ENCODE measurements at places on chromosomes 5 and 9. TPM values are rescaled to one million over a fixed set of nuclear protein-coding genes. Genes with fewer than 3 reads are reported as not detected.

The PALM2AKAP2 gene
- total RNA-seq, result not detected

GRCh38 chr9:109440117-109440515, 58.0 kb downstream of the PTPN3 start:
- H3K4me3 ChIP-seq, result no peak overlapping the region
- H3K27ac ChIP-seq, result no peak overlapping the region

DNA sequence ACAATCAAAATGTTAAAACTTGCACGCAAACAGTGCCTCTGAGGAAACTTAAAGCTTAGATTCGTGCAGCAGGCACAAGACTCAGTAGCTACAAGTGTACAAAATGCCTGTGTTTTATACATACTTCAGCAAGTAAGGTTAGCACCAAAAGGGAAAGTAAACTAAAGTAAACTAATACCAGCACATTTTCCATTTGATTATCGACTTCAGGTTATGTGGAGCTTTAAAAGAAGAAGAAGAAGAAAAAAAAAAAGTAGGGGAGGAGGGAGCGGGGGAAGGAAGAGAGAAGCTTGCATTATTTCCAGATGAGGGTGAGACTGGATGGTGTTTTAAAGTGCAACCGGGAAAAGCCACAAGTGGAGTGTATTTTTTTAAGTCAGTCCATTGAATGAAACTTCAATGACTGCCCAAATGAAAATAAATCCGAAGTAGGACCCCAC, 596 bp upstream of the ADAMTS6 start:
- H3K4me3 ChIP-seq, result peak overlapping the region; percentile 78
- no peaks in the 10 kb centered on the region for H3K36me3 ChIP-seq
- peak overlapping the region; percentile 57 for H3K27ac ChIP-seq
- H3K4me1 ChIP-seq, result peaks cover 8% of the 10 kb centered on the region
- H3K27me3 ChIP-seq, result peaks cover 3% of the 10 kb centered on the region

DNA sequence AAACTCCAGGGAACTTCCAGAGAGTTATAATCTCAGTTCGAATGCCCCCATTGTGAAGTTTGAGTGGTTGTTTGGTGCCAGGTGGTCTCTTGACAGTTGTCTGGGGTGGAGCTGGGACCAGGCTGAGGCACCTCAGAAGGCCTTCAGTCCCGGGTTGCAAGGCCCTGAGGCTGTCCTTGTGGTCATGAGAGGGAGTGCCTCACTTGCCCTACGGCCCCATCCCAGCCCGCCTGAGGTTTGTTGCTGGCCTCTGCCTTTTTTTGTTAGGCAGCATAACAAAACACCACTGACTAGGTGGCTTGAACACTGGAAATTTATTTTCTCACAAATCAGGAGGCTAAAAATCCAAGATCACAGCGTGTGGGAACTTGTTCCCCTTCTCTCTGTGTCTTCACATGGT, 73.0 kb upstream of the PAPPA start:
- no peak for DNase-seq
- H3K27ac ChIP-seq, result no peak overlapping the region
- H3K4me3 ChIP-seq, result no peak overlapping the region
- no peaks in the 10 kb centered on the region for H3K27me3 ChIP-seq

The FBP2 gene
- not detected for total RNA-seq

- no peak overlapping the region for H3K4me3 ChIP-seq
- H3K27me3 ChIP-seq, result no peaks in the 10 kb centered on the region
- no peaks in the 10 kb centered on the region for H3K4me1 ChIP-seq
- H3K36me3 ChIP-seq, result no peaks in the 10 kb centered on the region
Measured at GRCh38 chr9:116464987-116465571, 222.0 kb upstream of the TRIM32 start.

GRCh38 chr9:112556497-112557442, 70.1 kb downstream of the KIAA1958 start:
- DNase-seq, result no peak
- no peak overlapping the region for H3K27ac ChIP-seq
- H3K4me3 ChIP-seq, result no peak overlapping the region
- H3K27me3 ChIP-seq, result no peaks in the 10 kb centered on the region
- H3K36me3 ChIP-seq, result no peaks in the 10 kb centered on the region

The ABO gene
- 0.19 TPM for total RNA-seq

The CHSY3 gene
- total RNA-seq, result not detected

DNA sequence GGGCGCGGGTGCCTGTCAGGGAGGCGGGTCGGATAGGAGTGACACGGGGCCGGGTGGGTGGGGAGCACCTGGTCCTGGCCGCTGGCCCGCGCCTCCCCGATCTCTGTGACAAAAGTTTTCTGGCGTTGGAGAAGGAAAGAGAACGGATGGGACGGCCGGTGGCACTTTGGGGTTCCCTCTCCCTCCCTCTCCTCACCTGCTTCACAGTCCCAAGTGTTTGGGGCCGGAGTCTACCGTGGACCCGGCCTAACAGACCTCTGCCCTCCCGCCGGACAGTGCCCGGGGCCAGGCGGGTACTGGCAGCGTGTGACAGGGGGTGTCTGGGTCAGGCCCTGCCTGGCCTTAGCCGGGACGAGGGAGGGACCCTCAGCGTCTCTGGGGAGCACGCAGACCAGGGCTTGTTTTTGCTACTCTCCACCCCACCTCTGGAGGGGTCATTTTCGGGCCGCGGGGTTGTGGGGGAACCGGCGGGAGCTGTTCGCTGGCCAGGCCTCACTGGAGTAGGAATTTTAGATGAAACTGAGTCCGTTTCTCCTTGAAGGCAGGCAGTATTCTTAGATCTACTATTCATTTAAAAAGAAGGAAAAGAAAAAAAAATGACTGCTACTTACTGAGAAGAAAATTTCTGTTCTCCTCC, 1.7 kb downstream of the PRDM6 start:
- no peak overlapping the region for H3K4me3 ChIP-seq
- peaks cover 92% of the 10 kb centered on the region for H3K27me3 ChIP-seq
- peaks cover 18% of the 10 kb centered on the region for H3K4me1 ChIP-seq
- H3K36me3 ChIP-seq, result no peaks in the 10 kb centered on the region
- no peak for DNase-seq

- no peak overlapping the region for H3K27ac ChIP-seq
- peaks cover 10% of the 10 kb centered on the region for H3K4me1 ChIP-seq
Measured at GRCh38 chr9:112771359-112772214, 21.0 kb downstream of the SNX30 start.

The CTSV gene
- total RNA-seq, result not detected

DNA sequence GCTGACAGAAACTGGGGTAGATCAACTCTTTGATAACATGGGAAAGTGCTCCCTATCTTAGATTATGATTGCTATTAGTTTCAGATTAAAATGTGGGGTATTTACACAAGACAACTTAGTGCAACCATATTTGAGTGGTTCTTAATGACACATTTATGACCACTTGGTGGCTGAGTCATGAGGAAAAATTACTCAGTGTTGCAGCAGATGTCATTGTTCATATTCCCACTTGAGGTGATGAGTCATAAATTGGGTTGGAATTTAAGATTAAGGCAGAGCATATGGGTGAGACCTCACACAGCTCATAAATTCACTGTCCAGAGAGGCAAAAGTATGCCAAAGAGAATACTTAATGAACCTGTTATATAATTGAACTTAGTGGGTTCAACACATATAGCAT, 408.3 kb downstream of the DMRT2 start:
- H3K36me3 ChIP-seq, result no peaks in the 10 kb centered on the region
- H3K27ac ChIP-seq, result no peak overlapping the region
- no peaks in the 10 kb centered on the region for H3K27me3 ChIP-seq
- DNase-seq, result no peak
- no peak overlapping the region for H3K4me3 ChIP-seq

DNA sequence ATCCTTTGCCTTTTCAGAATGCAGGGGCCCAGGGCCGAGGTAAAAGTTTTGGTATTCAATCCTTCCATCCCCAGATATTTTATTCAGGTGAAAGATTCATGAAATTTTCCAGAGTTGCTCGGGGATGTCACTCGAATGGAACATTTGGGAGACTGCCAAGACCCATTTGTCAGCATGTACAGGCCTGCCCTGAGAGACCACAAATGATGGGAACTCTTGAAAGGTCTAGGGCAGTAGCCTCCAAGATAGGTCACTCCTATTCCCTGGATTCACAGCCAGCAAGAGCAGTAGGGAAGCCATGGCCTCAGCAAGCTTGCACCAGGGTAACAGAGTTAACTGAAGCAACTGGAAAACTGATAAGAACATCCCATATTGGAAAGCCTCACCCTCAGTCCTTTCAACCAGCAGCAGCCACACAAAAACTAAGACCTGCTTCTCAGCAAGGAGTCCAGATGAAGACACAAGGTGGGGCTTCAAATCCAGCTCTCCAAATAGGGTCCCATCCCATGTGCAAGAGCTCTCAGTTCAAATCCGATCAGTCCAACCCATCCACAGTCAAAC, 12.5 kb downstream of the CARD6 start:
- H3K27me3 ChIP-seq, result no peaks in the 10 kb centered on the region
- no peak overlapping the region for H3K27ac ChIP-seq
- H3K4me3 ChIP-seq, result no peak overlapping the region
- no peak for DNase-seq
- H3K36me3 ChIP-seq, result peaks cover 9% of the 10 kb centered on the region

- no peak overlapping the region for H3K27ac ChIP-seq
- no peak overlapping the region for H3K4me3 ChIP-seq
- H3K4me1 ChIP-seq, result no peaks in the 10 kb centered on the region
Measured at GRCh38 chr9:105864248-105864898, 170.0 kb downstream of the TMEM38B start.

The ELOVL7 gene
- total RNA-seq, result not detected

Data from CD4-positive, alpha-beta T cell (primary cell).